CD4-positive, alpha-beta T cell treated with Interleukin-15 for 4 hours (primary cell): ENCODE measurements at places on chromosomes 11 and 22.
A peak's percentile ranks its signal among the peaks of the same experiment; 100 is the strongest.

DNA sequence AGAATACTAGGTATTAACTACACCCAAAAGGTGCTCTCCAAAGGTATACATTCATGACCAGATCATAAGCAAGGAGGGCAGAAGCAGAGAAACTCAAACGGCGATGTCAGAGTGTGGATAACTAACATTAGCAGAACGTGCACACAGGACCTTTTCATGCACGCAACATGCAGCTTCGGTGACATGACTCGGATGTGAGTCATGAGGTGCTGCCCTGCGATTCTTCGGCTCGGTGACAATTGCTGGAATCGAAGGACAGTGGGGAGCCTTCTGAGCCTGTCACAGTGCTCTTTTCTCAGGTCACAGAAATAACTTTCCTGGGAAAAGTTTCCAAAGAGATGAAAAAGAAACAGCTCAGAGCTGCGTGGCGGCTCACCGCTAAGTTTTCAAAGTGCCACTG, 418.5 kb upstream of the SYN3 start:
- no peak for DNase-seq

DNA sequence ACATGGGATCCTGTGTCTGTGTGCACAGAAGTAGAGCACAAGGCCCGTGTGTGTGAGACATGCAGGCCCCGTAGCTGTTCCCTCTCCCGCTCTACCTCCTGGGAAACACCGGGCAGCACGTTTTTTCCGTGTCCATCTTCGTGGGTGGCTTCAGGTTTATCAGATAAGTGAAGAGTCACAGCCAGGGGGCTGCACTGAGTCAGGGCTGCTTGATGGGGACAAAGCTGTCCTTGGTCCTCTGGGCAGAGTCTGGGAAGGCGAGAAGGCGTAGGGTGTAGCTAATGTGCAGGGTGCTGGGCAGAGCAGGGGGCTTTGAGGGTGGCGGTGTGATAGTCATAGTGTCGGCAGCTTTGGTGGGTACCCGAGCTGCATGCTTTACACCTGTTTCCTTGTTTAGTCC, 23.7 kb downstream of the INCENP start:
- no peak for DNase-seq

- DNase-seq = no peak
These were observed 3.3 kb downstream of the PRR33 start for GRCh38 chr11:1888347-1888753.

DNA sequence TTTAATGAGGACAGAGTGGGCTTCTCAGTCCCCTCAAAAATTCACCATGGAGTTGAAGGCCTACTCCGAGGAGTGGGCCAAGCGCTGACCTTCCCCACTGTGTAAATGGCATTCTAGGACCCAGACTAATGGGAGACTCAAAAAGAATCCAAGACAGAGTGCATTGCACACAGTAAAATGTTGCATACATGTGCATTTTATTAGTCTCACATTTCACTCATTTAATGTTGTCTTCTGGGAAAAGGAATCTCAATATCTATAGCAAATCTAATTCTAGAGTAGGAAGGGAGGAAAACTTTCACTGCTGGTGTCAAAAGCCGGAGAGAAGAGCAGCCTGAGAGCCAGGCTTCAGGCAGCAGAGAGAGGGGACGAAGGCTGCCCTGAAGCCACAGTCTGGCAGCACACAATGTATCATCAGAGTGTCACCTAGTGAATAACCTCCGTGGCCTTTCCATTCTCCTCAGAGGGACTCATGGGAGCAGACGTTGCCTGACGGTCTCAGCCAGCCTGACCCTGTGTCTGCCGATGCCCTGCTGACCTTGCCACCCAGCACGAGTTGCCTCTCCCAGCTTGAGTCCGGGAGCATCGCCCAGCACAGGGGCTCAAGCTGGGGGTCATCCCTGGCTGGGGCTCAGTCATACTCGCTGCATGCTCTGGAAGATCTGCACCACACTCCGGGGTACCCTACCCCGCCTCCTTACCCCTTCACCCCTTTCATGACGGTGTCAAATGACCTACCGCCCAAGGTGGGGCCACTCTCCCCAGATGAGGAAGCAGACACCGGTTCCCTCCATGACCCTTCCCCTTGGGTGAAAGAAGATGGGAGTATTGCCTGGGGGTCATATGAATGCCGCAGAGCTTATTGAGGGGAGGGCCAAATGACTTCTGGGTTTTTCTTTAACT, 12.9 kb upstream of the POU2AF3 start:
- DNase-seq = no peak

DNA sequence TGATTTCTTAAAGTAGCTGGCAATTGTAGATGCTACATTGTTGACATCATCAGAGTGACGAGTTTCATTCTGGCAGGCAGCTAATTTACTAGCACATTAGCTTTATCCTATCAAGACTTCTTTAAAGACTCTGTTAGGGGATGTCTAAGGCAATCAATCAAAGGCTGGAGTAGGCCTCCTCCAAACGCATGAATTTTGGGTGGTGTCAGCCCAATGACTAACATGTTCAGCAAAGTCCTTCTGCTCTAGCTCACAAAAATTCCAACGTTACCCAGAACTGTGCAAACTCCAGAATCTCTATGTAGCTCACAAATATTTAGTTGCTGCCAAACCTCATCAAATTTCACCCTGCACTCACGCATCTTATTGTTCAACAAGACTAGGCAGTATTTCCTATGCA, 395.6 kb downstream of the DLG2 start:
- DNase-seq = no peak

DNA sequence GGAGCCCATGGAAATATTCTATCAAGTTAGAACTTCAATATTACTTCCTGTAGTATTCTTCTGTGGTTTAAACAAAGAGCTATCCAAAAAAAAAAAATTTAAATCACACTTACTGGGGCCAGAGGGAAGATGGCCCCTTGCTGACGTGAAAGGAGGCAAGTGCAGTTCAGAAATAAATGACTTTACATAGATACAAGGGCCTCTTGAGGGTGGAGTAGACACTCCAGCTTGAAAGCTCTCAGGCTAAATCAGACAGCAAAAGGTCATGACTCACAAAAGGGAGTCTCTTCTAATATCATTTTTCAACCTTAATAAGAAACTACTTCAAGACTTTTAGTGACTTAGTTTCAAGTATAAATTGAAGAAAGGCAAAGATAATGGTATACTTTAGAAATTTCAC, 1160.3 kb downstream of the FAM181B start:
- no peak for DNase-seq

GRCh38 chr11:105100206-105100605, 39.4 kb downstream of the CARD18 start:
- DNase-seq = peak; percentile 72

GRCh38 chr11:6615046-6615445, 3.0 kb upstream of the TAF10 start:
- DNase-seq = no peak

- DNase-seq = no peak
These were observed 21.3 kb upstream of the CWF19L2 start for GRCh38 chr11:107478922-107479321.

GRCh38 chr11:27619039-27619574, 81.1 kb downstream of the BDNF start:
- DNase-seq = no peak

- no peak for DNase-seq
These were observed 1.5 kb downstream of the SLC35F2 start for GRCh38 chr11:107856981-107857517.

- DNase-seq = peak; percentile 14
These were observed 36.0 kb downstream of the PRCP start for GRCh38 chr11:82864268-82864667.

GRCh38 chr11:1499899-1500298, 13.3 kb upstream of the MOB2 start:
- DNase-seq = no peak

GRCh38 chr11:111063726-111064517, 181.6 kb upstream of the POU2AF2 start:
- no peak for DNase-seq

DNA sequence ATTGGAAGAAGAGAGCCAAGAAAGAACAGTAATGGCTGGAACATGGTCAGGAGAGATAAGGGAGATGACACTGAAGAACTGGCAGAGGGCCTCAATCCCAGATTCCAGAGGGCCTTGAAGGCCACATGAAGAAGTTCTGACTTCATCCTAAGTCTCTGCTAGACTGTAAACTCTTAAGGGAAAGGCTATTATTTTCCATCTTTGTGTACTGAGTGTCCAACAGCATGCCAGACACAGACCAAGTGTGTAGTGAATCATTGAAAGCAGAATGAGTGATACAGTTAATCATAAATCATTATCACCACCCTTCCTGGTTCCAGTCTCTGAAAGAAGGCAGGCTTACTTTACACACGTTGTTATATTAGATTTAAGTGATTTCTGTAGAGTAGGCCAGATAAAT, 185.3 kb upstream of the C11orf87 start:
- DNase-seq = no peak

DNA sequence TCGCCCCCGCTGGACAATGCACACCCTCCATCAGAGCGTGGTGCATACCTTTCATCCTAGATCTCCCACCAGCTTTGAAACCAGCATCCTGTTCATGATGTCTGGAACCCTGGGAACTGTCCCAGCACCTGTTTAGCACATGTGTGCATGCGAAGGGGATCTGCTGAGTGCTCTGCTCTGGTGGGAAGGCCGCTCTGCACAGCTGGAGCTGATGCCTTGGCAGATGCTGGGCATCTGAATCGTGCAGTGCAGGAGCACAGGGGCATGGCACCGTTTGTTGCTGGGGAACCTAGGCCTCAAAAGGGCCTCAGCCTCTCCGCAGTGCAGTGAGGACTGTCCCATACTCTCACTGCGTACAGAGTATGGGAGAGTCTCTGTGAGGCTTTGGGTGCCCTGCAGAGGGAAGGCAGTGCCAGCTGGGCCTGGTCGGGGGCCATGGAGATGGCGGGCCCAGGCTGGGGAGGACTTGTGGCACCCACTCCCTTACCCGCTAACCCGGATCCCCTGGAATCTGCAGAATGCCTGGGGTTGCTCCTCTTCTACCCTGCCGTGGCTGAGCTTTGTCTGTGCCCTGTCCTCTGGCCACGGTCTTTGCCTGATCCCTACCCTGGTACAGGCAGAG, 72.9 kb upstream of the ATXN10 start:
- no peak for DNase-seq

- DNase-seq = no peak
These were observed 90.6 kb downstream of the MPPED1 start for GRCh38 chr22:43502306-43502874.

DNA sequence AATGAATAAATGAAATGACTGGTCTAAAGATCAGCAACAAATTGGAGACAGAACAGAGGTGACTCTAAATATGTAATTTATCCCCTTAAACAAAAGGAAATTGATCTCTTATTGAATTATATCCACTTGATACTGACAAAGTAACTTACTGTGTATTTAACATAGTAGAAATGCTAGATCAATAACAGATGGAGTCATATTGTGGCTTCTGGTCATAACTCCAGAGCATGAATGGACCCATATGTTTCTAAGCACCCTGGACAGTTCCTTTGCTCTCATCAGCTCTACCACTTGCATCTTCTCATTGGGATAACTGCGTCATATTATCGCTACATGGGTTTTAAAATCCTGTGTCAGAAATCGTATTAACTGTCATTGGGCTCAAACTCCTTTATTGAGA, 222.3 kb downstream of the ETS1 start:
- DNase-seq = peak; percentile 28

- no peak for DNase-seq
These were observed 212.7 kb upstream of the NTM start for GRCh38 chr11:131157678-131158077.

- DNase-seq = no peak
These were observed 94.1 kb downstream of the KCNQ1 start for GRCh38 chr11:2538951-2539350.

GRCh38 chr11:59114344-59114743, 7.3 kb downstream of the FAM111B start:
- no peak for DNase-seq

DNA sequence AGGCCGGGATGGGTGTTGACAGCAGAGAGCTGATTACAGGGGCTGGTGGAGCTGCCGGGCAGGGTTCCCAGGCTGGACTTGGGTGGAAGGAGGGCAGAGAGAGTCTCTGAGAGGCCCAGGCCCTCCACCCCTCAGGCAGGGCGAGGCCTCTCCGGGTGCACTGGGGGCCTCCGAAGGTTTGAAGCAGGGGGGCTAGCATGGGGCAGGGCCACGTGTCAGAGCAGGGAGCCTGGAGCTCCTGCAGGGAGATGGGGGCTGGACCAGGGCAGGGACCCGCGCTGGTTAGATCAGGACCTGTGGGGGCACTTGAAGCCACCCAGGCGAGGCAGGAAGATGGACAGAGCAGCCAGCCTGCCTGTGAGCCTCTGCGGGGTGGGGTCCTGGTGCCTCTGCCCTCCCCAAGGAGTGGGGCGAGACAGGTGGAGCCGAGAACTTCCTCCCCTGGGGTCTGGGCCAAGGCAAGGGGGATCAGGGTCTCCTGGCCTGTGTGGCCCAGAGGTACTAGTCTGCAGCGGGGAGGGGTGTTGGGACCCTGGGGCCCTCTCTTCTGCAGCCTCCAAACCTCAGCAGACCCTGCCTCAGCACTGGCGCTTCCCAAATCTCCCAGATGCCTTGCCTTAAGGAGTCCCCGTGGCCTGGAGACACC, 911 bp downstream of the PANX2 start:
- no peak for DNase-seq

DNA sequence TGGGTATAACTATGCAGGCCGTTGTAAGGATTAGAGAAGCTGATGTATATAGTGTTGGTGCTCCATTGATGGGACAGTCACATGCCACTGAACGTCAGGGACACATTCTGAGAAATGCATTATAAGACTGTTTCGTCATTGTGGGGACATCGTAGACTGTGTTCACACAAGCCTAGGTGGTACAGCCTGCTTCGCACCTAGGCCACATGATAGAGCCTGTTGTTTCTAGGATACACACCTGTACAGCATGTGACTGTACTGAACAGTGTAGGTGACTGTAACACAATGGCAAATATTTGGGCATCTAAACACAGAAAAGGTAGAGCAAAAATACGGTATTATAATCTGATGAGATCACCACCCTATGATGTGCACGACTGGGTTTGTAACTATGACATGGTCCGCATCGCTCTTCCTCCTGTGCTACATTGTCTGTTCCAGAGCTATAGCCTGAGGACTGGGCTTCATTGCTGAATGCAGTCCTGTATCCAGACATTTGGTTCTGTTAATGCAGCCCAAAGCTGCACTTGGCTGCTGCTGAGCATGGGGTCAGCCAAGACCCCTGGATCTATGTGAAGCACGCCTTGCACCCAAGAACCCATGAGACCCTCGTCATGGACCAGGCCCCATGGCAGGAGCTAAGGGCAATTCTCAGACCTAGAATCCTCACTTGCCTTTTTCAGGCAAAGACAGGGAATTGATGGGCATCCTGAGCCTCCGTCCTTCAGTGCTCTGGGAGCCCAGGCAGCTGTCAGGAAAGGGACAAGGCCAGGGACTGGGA, 51.1 kb upstream of the THY1 start:
- DNase-seq = no peak
